Fibroblast of skin of abdomen (primary cell): ENCODE measurements at places on chromosomes 12 and 14.

GRCh38 chr14:92161521-92161920 lies 39.8 kb downstream of the CPSF2 start:
- DNase-seq = no peak

- no peak for DNase-seq
Measured at GRCh38 chr14:55583942-55584468, 4.0 kb downstream of the KTN1 start.

DNA sequence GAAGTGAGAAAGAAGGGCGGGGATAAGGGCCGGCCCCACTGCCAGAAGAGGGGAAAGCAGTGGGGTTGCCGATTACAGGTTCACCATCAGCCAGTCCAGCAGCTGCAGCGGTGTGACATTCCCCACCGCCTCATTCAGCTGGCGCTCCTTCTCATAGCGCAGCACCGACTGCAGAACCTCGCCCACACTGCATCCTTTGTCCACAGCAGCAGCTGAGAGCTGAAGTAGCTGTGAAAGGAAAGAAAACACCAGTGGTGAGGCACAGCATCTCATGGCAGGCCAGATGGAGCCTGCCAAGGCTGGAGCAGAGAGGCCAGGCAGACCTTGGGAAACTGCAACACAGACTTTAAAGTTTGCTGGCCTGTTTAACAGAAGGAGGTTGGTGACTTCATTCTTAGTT lies 33.2 kb downstream of the AKAP3 start:
- DNase-seq = no peak

GRCh38 chr12:60191676-60192359 lies 596.0 kb downstream of the SLC16A7 start:
- peak; percentile 64 for DNase-seq

- no peak for DNase-seq
Measured at GRCh38 chr14:68214431-68214830, 394.9 kb downstream of the RAD51B start.

DNA sequence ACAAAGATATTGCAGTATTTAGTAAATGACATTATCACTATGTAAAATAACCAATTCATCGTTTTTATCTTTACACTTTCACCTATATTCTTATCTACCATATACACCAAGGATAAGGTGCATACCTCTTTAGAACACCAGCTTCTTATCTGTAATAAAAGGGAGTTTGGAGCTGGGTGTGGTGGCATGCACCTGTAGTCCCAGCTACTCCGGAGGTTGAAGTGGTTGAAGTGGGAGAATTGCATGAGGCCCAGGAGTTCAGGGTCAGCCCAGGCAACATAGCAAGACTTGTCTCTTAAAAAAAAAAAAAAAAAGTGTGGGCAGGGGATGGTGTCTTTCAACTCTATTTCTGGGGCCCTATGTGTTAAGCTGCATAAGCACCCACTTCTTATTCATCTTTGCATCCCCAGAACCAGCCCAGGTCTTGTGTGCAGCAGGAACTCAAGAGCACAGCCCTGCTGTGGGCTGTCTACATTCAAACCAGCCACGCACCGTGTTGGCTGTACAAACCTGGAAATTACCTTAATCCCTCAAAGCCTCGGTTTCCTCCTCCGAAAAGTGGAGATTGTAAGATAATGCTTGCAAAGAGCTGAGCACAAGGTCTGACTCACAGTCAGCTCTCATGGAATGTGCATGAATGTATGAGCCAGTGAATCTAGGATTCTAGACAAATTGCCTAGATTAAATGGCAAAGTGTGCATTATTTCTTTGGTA lies 256.6 kb upstream of the FOXN3 start:
- peak; percentile 53 for DNase-seq

- DNase-seq = no peak
Measured at GRCh38 chr14:103380719-103381377, 4.4 kb upstream of the MARK3 start.

GRCh38 chr12:94240171-94240570 lies 91.8 kb downstream of the PLXNC1 start:
- DNase-seq = no peak

DNA sequence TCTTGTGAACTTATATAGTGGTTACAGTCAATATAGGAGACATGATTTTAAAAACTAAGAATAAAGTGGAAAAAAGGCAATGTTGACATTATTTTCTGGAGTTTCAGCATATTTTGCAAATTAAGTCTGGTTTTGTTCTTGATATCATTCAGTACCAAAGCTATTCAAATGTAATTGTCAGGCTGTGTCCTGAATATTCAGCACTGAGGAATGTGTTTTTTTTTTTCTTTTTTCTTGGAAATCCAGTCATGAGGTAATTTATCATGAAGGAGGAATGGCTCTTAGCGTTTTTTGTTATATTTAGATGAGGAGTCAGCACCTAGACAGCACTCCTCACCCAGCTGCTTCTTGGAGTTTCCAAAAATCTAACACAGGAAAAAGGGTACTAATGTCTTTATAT lies 225.5 kb downstream of the CCDC91 start:
- peak; percentile 90 for DNase-seq

DNA sequence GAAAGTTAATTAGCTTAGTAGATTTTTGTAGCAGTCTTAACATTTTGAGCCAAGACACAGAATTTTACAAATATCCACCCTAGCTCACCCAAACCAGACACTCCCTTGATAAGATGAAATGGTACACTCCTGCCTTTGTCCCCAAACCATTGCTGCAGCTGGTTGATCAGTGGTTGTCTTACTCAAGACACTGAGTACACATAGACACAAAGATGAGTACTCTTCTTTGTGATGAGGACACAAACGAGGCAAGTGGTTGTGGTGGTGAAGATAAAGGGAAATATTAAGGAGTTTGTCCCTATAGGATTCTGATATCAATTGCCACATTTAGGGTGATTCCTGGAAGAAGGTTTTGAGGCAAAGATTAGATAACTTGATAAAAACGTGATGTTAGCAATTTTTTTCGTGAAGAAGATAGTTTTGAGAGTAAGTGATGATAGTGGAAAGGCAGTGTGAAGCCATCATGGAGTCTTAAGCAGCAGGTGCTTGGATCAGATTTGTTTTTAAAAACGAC lies 21.4 kb upstream of the ATP2B1 start:
- no peak for DNase-seq

- no peak for DNase-seq
Measured at GRCh38 chr14:43258396-43258795, 1248.7 kb downstream of the FSCB start.

DNA sequence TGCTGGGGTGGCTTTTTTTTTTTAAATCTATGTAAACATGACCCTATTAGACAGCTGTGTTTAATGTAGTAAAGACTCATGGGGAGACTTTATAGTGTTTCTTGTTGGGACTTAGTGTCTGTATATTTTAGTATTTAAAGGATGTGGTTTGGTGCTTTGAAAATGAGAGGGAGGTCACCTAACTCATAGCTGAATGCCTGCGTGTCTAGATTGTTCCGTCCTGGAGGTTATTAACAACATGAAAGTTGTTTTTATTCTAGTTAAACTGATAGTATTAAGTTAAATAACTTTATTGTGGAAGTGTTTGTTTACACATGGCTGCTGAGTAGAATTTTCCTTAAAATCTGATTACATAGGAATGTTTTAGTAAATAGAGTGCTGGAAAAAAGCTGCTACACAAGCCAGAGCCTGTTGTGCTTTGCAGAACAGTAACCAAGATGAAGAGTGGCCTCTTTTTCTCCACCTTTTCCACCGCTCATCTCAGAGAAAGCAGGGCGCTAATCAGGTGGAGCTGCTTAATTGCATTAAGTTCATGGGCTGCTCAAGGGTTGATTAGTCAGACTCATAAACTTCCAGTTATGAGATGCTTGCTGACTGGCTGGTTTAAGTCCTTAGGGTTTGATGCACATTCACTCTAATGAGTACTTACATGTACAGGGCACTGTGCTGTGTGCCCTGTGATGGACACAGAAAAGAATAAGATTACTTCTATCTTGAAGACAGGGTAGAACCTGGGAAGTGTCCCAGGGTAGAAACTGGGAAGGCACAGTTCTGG lies 62.7 kb downstream of the FBXO34 start:
- DNase-seq = peak; percentile 14

- DNase-seq = peak; percentile 29
Measured at GRCh38 chr12:43501703-43502102, 50.3 kb downstream of the ADAMTS20 start.

DNA sequence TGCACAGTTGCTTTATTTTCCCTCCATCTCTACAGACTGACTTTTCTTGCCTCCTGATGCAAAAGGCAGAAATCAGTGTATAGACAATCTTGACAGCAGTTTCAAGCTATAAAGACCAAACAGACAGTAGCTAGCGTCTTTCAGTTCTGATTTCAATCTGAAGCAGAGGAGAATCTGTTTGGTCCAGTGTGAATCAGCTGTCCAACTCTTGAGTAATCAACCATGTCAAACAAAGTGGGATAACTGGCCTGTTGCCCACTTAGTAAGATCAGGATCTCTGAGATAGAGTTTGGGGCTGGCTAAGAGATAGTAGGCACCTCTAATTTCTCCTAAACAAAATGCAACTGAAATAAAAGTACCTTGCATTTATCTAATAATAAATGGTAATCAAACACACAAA lies 797.4 kb upstream of the FBXO33 start:
- DNase-seq = no peak

DNA sequence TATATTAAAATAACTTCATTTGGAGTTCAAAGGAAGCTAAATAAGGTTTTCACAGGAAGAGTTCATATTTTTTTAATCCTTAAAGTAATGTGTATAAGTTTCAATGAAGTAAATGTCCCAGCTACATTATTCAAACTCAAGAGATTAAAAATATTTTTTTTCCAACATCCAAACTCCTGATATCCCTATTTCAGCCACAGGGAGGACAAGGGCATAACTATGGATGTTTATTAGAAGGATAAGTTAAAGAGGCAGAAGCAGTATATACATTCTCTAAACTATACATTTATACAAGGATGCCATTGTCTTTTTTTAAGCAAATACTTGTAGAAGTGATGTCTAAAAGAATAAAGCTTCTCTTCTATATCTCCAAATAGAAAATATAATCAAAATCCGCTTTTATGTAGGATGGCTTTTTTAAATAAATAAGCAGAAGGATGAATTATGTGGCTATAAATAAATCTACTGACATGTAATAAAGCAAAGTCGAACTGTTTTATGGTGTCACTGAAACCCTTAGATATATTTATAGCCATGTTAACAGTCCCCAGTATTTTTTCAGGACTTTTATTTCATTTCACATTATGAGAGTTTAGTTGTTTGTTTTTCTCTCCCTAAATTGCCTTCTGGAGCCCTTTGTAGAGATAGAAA lies 936.5 kb downstream of the DIO2 start:
- DNase-seq = no peak

GRCh38 chr12:21925296-21925913 lies 15.8 kb downstream of the ABCC9 start:
- DNase-seq = peak; percentile 15

- no peak for DNase-seq
Measured at GRCh38 chr12:15540005-15540404, 217.7 kb downstream of the PTPRO start.

GRCh38 chr14:59698793-59699192 lies 122.2 kb upstream of the CCDC175 start:
- DNase-seq = peak; percentile 7

- no peak for DNase-seq
Measured at GRCh38 chr14:51732494-51733112, 80.9 kb downstream of the FRMD6 start.

- no peak for DNase-seq
Measured at GRCh38 chr14:99789581-99789980, 3.6 kb upstream of the EML1 start.

DNA sequence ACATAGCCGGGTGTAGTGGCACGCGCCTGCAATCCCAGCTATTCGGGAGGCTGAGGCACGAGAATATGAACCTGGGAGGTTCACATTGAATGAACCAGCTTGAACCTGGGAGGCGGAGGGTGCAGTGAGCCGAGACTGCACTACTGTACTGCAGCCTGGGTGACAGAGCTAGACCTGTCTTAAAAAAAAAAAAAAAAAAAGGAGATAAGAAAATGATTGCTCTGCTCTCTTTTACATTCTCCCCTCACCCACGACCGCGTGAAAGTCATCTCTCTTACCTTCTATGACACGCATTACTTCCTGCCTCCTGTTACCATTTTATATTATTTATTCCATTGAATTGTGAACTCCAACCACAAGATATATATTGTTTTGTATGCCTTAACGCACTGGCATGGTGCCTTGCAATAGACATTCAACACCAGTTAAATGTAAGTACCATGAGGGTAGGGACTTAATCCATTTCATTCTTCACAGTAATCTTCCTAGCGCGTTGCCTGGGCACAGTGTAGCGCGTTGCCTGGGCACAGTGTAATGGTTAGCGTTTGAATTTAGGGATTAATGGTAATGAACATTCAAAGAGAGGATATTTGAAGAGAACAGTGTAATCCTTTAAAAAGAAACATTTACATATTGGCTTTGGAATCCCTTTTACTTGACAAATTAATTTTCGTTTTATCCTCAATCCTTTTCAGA lies 2.7 kb downstream of the RAP1B start:
- no peak for DNase-seq

DNA sequence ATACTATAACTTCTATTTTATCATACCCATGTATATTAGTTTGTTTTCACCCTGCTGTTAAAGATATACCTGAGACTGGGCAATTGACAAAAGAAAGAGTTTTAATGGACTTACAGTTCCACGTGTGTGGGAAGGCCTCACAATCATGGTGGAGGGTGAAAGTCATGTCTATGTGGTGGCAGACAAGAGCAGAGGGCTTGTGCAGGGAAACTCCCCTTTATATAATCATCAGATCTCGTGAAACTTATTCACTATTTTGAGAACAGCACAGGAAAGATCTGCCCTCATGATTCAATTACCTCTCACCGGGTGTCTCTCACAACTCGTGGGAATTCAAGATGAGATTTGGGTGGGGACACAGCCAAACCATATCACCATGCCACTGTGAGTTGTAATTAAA lies 135.8 kb downstream of the SYNE2 start:
- no peak for DNase-seq

DNA sequence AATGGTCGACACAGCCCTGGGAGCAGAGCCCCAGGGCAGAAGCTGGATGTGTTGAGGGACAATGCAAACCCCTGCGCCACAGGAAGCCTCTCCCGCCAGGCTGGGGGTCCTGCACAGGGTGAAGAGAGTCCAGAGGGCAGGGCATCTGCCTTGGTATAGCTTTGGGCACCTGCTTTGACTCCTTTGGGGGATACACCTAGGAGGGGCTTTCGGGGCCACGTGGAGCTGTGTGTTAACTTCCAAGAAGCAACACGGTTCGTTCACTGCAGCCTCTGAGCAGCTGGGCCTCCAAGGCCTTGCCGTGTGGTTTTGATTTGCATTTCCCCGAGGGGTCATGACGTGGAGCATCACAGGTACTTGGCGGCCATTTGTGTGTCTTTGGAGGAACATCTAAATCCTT lies 5.8 kb upstream of the PUS1 start:
- DNase-seq = no peak

- DNase-seq = no peak
Measured at GRCh38 chr14:38078393-38078792, 129.3 kb upstream of the SSTR1 start.

- DNase-seq = peak; percentile 16
Measured at GRCh38 chr12:132766380-132767085, 4.9 kb upstream of the ANKLE2 start.

GRCh38 chr12:52011602-52012214 lies 5.0 kb downstream of the TAMALIN start:
- DNase-seq = no peak

- peak; percentile 96 for DNase-seq
Measured at GRCh38 chr14:85516239-85517113, 13.5 kb upstream of the FLRT2 start.

- peak; percentile 68 for DNase-seq
Measured at GRCh38 chr12:85866986-85867776, 6.9 kb upstream of the NTS start.

GRCh38 chr12:47238669-47239114 lies 158.9 kb upstream of the AMIGO2 start:
- peak; percentile 68 for DNase-seq
